ENCODE measurements at places on chromosomes 1 and 21.

DNA sequence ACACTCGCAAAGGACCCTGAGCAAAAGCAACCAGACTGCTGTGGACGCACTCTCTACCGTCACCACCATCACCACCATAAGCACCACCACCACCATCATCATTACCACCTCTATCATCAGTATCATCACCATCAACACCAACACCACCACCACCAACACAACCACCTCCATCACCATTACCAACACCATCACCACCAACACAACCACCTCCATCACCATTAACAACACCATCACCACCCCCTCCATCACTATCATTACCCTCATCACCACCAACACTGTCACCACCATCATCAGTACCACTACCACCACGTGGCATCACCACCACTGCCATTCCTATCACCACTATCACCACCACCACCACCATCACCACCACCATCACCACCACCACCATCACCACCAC lies 38.8 kb upstream of the RIPK4 start:
- DNase-seq, result no peak

DNA sequence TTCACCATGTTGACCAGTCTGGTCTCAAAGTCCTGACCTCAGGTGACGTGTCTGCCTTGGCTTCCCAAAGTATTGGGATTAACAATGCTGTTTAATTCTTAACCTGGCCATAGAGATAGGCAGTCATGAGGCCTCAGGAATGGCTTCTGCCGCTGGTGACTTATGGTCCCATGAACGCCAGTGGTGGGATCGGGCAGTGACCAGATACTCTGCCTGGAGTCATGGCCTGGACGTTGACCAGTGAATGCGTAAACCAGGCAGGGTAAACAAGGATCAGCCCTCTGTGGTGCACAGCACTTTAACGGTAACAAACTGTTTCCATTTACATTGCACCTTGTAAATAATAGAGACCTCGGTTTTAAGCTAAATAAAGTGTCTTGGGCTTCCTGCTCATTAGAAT lies 23.0 kb downstream of the MTARC1 start:
- DNase-seq, result no peak

GRCh38 chr1:119987686-119988085 lies 81.8 kb downstream of the NOTCH2 start:
- DNase-seq, result peak; percentile 25

GRCh38 chr1:17207046-17207445 lies 2.1 kb downstream of the PADI1 start:
- peak; percentile 11 for DNase-seq

- DNase-seq, result no peak
Observed at GRCh38 chr1:178543290-178543607, 30.3 kb downstream of the TEX35 start.

All from CD4-positive, alpha-beta T cell treated with Interleukin-21 for 1 hour (primary cell).